A549 treated with ZK216348 at 1 μM for 4 hours (cell line): ENCODE measurements at places on chromosomes 6 and 20. TPM values are rescaled to one million over a fixed set of nuclear protein-coding genes. Genes with fewer than 3 reads are reported as not detected.

The IL17A gene
- not detected in 5 replicates for total RNA-seq

The RSPO4 gene
- not detected in 5 replicates for total RNA-seq

The E2F3 gene
- total RNA-seq = 10.5 to 13.6 TPM (median 13.3 TPM) in 5 replicates

The HSPA1L gene
- 1.4 to 2.2 TPM (median 1.9 TPM) in 5 replicates for total RNA-seq

The MAFB gene
- 0.07 to 0.14 TPM (median 0.09 TPM) in 5 replicates for total RNA-seq

The ZNF391 gene
- 0.07 to 0.35 TPM (median 0.32 TPM) in 5 replicates for total RNA-seq

The PI16 gene
- total RNA-seq = not detected in 5 replicates

The HCRTR2 gene
- not detected in 5 replicates for total RNA-seq

The MYMX gene
- not detected in 5 replicates for total RNA-seq

The CD109 gene
- total RNA-seq = 25.3 to 58.2 TPM (median 50.4 TPM) in 5 replicates

The NRSN1 gene
- total RNA-seq = not detected in 5 replicates

The MYBL2 gene
- total RNA-seq = 66.0 to 82.8 TPM (median 79.5 TPM) in 5 replicates

The GNAS-AS1 gene
- not detected in 5 replicates for total RNA-seq

The ID1 gene
- 269 to 530 TPM (median 412 TPM) in 5 replicates for total RNA-seq

The SMPDL3A gene
- total RNA-seq = 2.1 to 4.3 TPM (median 3.3 TPM) in 5 replicates

The RBM24 gene
- 6.2 to 10.3 TPM (median 8.6 TPM) in 5 replicates for total RNA-seq

The KCNG1 gene
- total RNA-seq = 12.9 to 34.4 TPM (median 21.2 TPM) in 5 replicates

The MOG gene
- total RNA-seq = not detected in 5 replicates
